ENCODE measurements at places on chromosomes 1 and 21.

DNA sequence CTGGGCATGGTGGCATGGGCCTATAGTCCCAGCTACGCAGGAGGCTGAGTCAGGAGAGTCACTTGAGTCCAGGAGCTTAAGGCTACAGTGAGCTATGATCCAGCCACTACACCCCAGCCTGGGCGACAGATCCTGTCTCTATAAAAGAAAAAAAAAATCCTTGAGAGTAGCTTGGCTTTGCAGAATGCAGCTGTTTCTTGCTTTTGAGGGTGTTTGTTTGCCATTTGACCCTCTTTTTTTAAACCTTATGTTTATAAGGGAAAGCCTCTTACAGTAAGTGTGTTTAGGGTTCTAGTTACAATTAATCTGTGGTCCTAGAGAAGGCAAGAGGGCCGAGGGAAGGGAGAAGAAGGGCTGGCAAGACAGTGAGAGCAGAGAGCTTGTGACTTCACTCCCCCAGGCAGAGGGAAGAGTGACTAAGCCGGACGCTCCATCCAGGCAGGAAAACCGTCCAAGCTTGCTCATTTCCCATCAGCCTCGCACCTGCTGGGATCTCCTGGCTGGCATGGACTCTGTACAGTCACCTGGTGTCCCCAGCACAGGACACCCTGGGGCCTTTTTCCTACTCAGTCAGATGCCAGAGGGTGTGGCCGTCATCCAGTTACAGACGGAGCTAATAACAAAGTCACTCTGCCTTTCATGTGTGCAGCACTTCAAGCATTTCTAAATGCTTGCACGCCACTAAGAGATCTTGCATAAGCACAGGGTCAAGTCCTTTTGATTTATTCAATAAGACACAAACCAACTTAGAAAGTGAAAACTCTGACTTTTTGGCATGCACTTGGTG is 55.5 kb upstream of the PSEN2 start:
- DNase-seq, result no peak

GRCh38 chr1:231581859-231582258 is 44.7 kb upstream of the DISC1 start:
- DNase-seq, result no peak

DNA sequence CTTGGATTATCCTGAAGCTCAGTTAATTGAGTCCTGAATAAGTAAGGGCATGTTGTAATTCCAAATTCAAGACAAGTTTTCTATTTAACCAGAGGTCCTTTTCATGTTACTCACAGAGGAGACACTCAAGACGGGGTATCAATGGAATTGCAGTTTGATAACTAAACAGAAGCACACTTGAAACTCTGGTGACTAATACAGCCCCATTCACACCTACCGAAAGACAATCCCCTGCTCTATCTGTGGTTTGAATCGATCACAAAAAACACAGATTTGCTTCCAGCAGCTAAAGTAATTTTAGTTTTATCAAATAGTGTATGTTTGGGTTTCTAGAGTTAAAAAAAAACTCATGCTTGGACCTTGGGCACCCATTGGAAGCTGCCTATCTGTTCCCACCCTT is 60.4 kb downstream of the TEX35 start:
- no peak for DNase-seq

DNA sequence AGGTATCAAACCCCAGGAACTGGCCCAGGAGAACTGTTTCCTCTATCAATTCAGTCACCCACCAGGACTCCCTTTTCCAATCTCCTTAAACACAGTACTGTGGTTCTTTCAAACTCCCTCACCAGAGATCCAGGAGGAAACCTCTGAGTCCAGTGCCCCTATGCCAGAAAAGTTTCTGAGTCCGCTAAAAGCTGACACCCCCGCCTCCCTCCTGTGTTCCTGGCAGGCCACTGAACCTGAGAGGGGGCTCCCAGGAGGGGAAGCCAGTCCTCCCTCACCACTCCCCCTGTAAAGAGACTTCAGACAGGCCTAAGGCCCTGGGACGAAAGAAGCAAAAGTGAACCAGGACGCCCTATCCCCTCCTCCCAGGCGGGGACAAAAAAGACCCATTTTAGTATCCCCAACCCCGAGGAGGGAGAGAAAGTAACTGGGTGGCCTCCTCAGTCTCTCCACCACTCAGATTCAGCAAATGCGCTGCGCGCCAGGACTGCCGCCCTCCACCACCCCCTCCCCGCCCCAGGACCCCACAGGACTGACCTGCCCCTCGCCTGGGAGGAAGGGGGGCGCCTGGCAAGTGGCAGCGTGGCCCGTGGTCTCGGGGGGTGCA is 624 bp downstream of the SLC41A1 start:
- no peak for DNase-seq

DNA sequence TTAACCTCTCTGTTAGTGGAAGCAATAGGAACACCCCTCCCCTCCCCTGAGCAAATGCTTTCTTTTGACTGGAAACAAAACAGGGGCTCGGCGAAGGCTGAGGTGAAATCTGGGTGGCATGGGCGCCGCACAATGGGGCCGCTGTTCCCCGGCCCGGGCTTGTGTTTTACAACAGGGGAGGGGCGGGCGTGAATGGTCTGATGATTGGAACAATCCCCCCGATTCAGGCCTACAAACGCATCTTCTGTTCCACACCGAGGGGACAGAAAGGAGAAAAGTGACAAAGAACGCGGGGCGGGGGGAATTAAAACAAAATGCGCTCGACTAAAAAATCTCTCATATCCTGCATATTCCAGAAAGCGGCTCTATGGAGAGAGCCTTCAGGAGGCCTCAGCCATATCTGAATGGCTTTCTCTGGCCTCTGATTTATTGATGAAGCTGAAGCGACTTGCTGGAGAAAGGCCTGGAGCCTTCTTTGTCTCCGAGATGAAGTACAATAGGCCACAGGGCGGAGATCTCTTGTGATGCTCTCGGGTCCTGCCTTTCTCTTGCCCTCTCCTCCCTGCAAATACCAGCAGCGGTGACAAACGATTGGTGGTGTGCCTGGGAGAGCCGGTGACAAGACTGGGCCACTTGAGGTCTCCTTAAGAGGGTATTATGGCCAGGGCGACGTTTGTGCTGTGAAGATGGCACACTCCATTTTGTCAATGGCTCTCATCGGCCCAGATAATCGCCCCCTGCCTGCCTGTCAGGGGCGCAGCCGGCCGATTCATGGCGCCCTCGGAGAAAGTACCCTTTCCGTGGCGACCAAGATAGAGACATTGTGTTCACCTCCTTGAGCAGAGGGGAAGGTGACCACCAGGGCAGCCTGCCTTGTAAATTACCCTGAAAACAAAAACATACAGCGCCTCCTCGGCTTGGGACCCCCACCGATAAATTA is 47.1 kb upstream of the OLIG2 start:
- no peak for DNase-seq

GRCh38 chr1:228308085-228308601 is 98.5 kb downstream of the TRIM11 start:
- DNase-seq, result no peak

DNA sequence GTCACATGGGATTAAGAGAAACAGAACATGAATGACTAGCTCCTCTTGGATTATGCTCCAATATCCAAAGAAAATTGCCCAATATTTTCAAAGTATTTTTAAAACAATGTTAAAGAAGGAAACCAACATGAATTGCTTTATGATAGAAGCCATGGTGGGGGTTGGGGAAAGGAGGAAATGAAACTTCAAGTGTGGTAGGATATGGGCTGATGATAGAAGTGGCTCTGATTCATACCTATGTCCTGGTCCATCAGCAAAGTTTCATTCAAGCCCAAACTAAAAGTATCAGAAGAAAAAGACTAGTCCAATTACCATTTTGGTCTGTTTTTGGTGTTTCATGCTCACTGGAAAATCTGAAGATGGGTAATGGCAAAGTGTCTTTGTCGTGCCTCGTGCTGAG is 104.2 kb upstream of the PROX1 start:
- no peak for DNase-seq

DNA sequence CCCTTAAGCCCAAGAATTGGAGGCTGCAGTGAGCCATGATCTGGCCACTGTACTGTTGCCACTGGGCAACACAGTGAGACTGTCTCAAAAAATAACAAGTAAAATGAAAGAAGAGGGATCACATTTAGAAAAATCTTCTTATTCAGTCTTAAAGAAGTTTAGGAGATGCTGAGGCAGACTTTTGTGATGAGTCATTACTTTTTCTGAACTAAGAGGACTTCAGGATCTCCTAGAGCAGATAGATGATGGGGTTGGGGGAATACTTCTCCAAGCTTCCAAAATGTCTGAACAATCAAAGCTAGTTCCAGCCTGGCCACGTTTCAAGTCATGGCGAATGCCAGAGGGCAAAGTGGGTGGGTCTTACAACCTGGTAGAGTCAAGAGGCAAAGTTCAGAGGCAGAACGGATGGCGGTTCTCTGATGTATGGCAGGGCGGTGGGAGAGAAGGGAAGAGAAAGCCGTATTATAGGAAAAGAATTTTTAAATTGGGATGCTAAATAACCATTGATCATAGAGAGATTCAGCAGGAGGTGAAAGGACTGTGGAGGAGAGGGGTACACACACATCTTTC is 2.1 kb upstream of the CIART start:
- no peak for DNase-seq

DNA sequence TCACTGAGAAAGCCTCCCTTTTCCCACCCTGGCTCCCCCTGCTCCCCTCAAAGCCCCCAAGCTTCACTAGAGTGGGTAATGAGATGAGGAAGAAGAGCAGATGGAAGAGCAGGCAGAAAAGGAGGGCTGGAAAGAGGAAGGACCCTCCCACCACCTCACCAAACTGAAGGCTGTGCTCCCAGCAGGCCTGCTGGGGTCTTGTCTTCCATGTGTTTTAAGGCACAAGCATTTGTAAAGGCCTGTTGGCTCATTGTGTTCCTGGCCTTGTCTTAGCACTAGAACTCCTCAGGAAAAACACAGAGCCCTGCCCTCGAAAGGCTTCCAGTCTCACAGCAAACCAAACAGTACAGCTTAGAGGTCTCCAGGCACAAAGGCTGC is 51.5 kb downstream of the TOMM20 start:
- no peak for DNase-seq

DNA sequence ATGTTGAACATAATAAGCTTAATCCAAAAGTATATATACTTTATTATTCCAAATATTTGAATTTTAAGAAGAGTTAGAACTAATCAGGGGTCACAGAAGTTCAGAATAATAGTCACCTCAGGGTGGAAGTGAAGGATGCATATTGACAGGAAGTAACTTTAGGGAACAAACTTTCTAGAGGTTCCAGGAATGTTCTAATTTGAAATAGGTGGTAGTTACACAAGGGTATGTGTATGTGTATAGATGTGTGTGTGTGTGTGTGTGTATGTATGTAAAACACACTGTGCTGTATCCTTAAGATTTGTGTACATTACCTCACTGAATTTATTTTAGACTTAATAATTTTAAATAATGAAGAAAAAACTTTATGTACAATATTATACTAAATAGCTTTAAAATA is 110.4 kb downstream of the ACBD6 start:
- no peak for DNase-seq

DNA sequence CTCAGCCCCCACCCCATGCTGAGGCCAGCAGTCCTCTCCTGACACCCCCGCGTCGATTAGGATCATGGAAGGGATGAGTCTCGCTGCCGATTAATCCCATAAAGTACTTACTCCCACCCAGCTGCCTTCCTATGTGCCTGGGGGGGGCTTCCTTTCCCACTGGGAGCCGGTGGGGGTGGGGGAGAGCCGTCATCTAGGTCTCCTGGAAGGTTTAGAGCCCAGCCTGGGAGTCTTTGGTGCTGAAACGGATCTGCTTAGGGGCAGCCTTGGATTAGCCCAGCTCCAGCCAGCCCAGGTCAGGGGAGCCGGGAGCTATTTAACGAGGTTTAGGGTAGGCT is 9.8 kb downstream of the SAMD11 start:
- DNase-seq, result no peak

- no peak for DNase-seq
These were observed 253.5 kb upstream of the CACYBP start for GRCh38 chr1:174746024-174746808.

DNA sequence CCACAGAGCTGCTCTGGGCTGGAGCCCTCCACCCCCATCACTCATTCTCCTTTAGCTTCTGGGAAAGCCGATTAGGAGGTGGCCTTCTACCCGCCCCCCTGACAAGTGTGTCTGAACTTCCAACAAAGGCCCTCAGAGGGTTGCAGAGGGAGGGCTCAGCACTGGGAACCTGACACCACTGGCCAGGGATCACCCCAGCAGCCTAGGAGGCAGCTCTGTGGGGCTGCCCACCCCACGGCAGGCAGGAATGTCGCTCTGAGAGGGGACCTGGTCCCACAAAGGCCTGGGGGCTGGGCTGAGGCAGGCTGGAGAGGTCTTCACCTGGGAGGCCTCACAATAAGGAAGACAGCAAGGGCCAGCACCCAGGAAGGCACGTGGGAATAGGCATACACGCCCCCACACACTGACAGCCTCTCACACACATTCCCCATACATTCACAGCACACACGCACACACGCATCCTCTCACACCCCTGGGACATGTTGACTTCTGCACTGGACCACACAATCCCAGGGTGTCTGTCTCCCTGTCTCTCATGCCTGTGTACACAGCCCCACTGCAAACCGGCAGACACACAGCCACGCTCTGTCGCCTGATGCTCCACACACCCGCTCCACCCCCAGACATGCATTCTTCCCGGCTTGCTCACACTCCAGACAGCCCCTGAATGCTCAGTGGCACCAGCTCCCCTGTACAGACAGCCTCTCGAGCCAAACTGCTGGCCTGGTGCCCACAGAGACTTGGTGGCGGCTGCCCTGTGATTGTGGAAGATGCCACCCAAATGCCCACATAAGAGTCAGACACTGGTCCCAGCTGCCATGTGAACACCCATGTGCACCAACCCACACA is 30.7 kb downstream of the DMBX1 start:
- no peak for DNase-seq

- no peak for DNase-seq
These were observed 68.8 kb upstream of the SELENON start for GRCh38 chr1:25731148-25731547.

GRCh38 chr1:154783976-154784375 is 86.1 kb downstream of the KCNN3 start:
- DNase-seq, result no peak

GRCh38 chr21:25188677-25189079 is 418.6 kb downstream of the MRPL39 start:
- no peak for DNase-seq

DNA sequence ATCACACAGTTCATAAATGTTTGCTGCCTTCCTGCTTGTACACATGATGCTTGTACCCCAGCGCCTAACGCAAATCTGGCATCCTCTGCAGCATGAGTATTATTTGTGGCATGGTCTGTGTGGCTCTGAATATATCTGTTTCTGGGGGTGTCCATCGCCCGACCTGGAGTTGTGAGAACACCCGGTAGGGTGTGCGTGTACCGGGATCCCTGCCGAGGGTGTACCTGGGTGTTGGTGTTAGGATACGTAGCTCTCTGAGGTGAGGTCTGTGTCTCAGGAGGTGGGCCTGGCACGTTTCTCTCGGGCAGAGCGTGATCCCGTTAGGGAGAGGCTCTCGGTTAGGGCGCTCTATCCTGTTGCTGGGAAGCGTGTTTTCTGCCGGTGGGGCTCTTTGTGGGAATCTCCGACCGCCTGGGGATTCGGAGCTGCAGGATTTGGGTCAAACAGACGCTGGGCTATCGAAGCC is 10.4 kb upstream of the CDC20 start:
- DNase-seq, result no peak
